ENCODE measurements at places on chromosomes 2 and 18.

- DNase-seq = no peak
Observed at GRCh38 chr18:3479978-3480509, 30.1 kb downstream of the TGIF1 start.

DNA sequence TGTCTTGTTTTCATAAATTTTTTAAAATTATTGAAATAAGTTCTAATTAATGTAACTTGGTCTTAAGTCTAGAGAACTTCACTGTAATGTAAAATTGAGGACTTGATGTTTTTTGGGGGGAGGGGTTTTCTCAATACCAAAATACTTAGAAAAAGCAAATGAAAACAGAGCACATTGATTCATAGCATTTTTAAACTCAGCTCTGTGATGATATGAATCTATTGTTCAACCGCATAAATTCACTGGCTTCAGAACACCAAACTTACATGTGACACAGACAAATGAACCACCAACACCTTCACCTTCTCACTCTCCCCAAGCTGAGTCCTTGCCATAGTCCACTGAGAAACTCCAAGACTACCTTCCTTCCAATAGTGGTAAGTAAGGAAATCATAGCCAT lies 108.2 kb downstream of the ZNF521 start:
- DNase-seq = no peak

DNA sequence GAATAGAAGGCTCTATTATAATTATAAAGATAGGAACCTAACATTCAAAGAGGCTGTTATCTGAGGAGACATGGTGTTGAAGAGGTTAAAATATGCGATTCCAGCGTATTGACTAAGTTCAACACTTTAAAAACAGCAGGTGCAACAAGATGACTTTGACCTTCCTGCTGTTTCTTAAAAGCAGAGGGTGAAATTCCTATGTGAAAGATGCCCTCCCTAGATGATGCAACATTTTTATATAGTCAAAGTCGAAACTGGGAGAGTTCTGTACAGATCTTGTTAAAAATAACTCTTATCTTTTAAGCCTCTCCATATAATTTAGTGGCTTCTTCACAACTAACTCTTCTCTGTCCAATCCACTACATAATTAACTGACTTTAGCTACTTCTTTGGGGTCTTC lies 4.4 kb upstream of the ACKR3 start:
- DNase-seq = no peak

DNA sequence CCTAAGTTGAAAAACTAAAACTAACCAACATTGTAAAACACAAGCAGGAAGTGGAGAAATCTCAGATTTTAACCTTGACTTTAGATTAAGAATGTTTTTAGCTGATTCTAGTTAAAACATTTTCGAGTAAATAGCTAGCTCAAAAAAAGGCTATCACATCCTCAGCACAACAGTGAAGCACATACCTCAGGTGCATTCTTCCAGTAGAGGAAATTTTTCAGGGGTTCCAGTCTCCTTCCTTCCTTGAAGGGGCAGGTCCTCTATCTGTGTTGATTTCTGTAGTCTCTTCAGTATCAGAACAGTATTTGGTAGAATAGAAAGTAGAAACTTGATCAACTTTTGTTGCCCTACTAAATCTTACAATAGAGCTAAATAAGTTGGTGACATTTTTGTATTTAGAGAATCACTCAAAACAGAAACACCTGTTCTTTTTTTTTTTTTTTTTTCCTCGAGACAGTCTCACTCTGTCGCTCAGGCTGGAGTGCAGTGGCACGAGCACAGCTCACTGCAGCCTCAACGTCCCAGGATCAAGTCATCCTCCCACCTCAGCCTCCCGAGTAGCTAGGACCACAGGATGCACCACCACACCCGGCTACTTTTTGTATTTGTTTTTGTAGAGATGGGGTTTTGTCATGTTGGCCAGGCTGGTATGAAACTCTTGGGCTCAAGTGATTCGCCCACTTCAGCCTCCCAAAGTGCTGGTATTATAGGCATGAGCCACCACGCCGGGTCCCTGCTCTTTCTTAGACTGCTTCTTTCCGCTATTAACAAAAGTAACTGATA lies 6.9 kb upstream of the GPR155 start:
- DNase-seq = no peak

DNA sequence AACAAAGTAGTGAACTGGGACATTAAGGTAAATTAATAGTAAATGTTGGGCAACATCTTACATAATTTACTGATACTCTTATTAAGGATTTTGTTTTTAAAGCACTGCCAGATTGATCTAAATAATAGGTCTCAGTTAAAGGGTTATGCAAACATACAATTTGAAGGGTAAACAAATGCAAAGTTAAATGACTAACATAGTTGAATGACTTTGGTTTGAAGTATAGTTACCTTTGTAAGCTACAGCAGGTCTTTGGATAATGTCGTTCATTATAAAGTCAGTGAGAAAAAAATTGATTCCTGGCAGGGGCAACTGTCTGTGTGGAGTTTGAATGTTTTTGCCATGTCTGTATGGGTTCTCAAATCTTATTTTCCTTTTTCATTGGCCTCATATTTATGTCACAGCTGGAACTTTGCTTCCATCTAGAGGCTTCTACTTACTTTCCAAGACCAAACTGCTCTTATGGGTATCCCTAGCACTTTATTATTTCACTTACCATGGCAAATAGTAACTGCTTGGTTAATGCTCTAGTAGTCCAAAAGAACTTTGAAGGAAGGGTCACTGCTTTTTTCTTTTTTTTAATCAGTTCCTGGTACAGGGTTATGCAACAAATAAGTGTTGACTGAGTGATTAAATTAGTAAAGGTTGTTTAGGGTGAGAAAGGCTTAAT lies 107.8 kb downstream of the NBEAL1 start:
- no peak for DNase-seq

DNA sequence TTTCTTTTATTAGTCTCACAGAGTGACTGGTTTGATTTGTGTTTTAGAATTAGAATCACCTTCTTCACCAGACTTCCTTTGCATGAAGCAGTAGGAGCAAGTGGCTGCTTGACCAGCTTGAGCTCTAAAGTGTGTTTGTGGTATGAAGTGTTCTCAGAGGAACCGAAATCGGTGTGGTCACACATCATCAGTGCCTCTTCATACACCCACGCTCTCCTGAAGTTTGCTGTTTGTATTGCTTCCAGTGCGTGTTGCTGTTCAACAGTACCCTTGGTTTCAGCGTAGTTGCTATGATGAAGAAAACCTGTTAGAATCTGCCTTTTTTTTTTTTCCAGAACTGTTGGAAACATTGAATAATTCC lies 77.9 kb downstream of the LIMS1 start:
- no peak for DNase-seq

- no peak for DNase-seq
Observed at GRCh38 chr18:45688113-45688512, 35.9 kb upstream of the SLC14A1 start.

DNA sequence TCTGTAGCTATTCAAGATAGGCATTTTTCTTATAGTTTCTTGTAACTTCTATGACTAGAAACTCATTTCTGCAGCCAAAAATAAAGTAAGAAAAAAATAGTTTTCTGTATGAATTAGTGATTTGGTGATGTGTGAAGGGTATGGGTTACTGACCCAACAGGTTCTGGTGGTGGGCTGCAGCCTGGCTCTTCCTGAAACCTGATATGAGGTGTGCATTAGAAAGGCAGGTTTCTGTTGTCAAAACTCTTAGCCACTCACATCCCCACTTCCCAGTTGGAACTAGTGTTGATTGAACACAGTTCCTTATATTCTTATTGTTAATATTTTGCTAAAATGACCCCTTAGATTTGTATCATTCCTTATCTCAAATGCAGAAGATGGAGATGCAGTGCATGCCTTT lies 330.8 kb downstream of the THSD7B start:
- DNase-seq = no peak

- no peak for DNase-seq
Observed at GRCh38 chr2:70043252-70043875, 43.9 kb upstream of the PCBP1 start.

- DNase-seq = no peak
Observed at GRCh38 chr18:50058731-50059130, 136.2 kb downstream of the MYO5B start.

DNA sequence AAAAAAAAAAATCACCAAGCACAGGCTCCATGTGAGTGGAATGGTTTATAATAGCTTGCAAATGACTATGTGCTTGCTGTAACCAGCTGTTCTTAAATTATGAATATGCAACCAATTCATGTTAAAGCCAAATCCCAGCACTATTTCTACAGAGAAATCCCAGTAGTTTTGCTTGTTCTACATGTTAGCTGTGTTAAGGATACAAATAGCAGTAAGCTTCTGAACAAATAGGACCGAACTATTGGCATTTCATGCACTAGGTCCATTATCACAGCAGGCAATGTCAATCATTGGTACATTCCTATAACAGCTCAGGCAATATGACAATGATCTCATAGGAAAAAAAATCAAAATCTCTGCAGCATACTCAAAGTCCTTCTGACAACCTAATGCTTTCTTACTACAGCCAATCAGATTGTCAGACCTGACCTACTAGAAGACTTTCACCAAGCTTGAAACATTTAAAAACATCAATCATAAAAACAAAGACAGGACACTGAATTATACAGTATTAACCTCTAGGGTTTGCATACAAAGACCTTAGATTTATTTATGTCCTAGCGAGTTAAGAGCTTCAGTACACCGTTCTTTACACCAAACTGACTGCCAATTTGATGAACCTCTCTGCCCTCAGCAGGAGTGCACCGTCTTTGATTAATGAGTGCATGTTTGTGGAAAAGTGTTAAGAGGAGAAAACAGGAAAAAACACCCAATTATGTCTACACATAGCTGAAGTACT lies 6.4 kb downstream of the BAZ2B start:
- no peak for DNase-seq

DNA sequence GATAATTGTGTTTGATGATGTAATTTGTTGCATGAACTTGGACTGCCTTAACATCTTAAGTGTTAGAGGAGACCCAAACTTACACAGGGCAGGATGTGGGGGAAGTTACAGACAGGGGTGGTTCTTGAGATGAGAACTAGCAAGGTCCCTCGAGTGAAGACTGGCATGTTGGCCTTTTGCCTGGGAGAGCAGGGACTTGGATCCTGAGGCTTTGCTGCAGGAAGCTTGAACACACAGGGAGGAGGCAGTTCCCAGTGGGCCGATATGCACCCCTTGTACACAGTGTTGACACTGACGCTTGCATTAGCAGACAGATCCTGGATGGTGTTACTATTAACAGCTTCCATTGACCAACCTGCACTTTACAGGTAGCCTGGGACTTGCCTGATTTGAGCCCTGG lies 47.5 kb downstream of the CHRNA1 start:
- DNase-seq = no peak

DNA sequence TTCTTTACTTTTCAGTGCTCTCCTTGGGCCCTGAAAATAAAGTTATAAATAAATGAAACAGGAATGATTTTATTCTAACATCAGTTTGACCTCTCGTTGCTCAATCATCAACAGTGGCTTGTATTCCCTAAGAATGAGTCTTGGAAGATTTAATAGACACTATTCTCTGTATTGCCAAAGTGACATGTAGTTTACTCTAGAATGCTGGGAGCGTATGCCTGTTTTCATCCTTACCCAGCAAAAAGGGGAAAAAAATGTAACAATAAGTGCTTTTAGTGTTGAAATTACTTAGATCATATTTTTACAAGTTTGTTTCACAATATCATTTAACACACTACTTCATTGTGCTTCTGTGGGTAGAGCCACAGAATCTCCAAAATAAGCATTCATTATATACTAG lies 240.6 kb upstream of the CWC22 start:
- DNase-seq = no peak

GRCh38 chr2:195438692-195439091 lies 218.3 kb upstream of the SLC39A10 start:
- DNase-seq = no peak

DNA sequence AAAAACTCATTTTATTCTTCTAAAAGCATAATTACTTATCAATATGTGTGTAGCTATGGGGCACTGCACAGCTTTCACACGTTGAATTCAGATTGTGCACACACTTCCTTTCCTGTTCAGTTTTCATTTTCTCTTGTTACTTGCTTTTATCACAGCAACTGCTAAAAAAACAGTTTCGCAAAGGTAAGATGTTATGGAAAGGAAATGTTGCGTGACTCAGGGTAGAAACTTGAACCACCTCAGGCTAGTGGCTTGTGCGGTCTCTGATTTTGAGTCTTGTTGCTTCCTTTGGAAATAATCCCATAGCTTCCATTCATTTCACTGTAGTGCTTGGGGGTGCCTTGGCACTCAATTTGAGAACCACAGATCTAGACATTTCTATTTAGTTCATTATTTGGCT lies 171.9 kb downstream of the FMNL2 start:
- DNase-seq = no peak

DNA sequence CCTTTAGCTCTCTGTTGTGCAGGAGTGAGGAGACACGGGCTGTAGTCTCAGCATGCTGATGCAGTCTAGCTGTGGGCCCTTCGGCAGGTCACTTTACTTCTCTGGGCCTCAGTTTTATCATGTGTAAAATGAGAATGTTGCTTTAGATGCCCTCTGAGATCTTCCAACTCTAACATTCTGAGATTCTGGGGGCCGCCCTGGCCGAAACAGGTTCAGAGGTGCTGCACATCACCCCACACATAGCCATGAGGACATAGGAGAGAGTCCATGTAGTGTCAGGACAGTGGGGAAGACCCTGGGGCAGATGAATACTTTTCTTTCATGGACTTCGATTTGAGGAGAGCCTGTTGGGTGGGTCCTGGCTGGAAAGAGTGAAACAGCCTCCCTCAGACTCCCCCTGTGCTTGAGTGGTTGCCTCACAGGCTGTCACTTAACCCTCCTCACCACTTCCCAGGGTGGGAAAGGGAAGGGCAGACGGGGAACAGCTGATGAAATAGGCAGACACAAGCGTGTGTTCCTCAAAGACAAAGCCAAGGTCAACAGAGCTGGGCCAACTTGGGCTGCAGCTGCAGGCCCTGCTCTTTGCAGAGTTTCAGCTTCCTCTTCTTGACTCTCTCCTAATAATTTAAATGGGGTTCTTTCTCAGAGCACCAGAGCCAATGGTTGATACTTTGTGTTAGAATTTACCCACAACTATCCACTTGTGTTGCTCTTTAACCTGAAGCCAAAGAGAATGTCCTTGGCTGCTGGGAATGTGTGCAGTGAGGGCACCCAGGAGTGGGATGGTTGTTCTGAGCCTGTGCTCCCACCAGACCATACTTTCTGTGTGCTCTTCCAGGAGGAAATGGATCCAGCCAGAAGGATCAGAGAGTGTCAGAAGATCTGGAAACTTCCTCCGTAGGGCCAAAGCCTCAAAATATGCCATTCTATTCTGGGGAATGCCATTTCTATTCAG lies 14.7 kb upstream of the MRPL33 start:
- no peak for DNase-seq

- DNase-seq = no peak
Observed at GRCh38 chr18:10705786-10706185, 180.0 kb downstream of the NAPG start.

GRCh38 chr2:88813612-88814011 lies 122.1 kb downstream of the RPIA start:
- DNase-seq = no peak

DNA sequence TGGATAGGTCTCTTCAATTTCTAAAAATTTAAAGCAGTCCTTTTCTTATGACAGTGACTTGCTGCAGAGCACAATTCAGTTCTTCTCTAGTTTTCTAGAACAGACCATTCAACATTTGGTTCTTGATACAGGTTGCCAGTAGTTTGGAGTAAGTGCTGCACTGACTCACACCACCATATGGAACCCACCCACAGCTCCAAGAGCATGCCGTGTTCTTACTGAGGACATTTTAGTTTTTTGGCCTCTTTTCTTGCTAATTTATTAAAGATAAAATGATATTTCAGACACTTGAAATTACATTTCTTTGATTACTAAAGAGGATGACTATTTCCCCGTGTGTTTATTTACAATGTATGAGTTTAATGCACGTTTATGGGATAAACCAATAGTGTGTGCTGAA lies 120.0 kb downstream of the COL4A4 start:
- no peak for DNase-seq

All from activated naive CD4-positive, alpha-beta T cell (primary cell).